ENCODE measurements at places on chromosomes 16 and 17.

- DNase-seq = no peak
These were observed 6.6 kb upstream of the SNAI3 start for GRCh38 chr16:88692861-88693260.

GRCh38 chr16:9203956-9204355, 112.5 kb downstream of the HAPSTR1 start:
- DNase-seq = no peak

DNA sequence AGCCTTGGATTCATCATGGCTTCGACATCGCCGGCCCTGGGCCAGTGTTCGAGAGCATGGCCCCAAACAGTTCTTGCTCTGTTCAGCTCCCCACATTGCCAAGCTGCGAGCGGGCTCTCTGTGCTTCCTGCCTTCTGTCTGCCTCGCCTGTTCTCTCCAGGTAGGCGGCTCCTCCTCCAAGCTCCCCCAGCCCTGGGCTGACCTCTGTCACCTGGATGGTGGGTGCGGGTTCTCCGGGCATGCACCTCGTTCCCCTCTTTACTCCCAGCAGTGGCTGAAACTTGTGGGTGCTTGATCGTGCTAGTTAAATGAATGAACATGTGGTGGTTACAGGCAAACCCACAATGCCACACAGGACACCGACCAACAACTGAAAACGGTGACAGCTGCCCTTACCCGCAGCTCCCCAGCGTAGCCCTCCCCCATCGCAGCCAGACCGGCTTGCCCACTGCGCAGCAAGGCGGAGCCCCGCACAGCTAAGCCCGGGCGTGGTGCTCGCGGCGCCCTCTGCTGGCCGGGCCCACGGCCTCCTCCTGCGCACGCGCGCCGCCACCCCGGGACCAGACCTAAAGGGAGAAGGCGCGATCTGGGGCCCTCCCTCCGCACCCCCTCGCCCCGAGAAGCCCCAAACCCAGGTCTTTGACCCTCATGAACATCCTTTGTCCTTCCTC, 23.0 kb upstream of the EIF1 start:
- DNase-seq = peak; percentile 94

DNA sequence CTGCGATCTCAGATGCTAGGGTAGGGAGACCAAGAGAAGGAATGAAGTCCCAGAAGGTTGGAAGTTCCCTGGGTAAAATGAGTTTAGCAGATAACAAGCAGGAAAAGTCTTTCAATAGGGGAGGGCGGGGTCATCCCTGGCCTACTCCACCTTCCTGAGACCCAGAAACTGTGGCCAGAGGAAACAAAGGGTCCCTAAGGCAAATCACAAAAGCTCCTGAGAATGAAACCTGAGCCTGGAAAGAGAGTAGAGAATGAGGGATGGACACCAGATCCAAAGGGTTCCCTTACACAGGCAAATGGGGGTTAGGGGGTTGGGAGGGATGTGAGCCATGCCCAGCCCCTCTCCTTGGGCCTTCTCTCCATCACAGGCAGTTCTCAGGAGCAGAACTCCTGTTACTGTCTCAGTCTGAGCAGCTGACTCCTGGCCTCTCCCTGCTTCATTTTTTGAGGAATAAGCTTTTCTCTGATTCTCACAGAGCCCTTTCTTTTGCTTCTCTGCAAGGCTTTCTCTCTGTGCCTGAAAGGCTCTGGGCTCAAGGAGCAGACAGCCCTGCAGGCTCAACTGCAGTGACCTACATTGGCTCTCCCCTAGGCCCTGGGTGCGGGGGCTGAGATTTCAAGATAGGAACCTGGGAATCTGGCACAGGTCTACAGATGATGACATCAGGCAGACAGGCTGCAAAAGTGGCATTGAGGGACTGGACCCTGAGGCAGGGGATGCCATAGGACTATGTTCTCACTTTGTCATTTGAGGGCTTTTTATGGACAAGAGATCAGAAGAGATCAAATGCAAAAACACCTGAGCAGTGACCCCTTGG, 9.8 kb upstream of the NR1D1 start:
- peak; percentile 79 for DNase-seq

DNA sequence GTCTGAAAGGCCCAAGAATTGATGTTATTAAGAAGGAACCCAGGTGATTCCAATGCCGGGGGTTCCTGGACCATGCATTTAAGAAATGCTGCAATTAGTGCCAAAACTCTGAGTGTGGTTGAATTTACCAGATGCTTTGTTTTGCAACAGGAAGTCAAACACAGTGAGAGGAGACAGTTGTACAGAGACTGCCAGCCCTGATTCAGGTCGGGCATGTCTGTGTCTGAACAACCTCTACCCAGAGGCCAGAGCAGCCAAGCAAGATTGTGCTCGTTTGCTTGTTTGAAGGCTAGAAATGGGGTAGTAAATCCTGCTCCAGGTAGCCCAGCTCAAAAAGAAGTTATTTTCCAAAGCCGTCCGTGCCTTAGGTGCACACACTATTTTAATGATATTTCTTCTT, 412.4 kb upstream of the ERCC4 start:
- DNase-seq = no peak

DNA sequence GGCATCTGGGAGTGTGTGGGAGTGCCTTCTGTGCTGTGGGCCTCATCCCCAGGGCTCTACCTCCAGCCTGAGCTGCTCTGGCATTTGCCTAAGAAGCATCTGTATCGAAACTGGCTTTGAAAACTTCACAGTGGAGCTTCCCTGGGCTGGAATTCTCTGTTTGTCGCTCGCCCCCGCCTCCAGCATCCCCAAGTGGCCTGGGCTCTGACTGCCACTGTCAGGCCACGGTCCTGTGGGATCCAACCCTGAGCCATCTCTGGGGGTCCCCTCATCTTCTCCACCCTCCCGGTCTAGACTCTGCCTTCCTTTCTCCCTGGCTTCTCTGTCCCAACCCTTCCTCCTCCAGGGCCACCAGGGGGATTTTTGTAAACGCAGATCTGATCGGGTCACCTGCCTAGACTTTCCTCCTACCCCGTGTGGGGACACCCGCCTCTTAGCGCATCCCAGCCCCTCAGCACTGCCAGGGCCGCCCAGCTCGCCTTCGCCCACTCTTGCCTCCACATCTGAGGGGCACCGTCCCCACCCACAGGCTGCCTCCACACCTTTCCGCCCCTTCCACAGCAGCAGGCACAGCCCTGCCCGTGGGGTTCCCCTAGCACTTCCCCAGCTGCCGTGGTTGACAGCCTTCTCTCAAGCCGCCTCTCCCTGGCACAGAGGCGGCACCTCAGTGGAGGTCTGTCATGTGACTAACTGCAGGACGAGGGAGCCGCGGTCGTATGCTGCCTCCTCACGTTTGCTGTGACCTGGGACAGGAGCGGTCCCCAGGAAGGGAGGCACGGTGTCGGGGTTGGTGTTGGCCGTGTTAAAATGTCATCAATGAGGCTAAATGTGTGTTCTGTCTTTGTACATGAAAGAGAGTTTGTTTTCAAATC, 12.0 kb downstream of the TBC1D24 start:
- peak; percentile 80 for DNase-seq

DNA sequence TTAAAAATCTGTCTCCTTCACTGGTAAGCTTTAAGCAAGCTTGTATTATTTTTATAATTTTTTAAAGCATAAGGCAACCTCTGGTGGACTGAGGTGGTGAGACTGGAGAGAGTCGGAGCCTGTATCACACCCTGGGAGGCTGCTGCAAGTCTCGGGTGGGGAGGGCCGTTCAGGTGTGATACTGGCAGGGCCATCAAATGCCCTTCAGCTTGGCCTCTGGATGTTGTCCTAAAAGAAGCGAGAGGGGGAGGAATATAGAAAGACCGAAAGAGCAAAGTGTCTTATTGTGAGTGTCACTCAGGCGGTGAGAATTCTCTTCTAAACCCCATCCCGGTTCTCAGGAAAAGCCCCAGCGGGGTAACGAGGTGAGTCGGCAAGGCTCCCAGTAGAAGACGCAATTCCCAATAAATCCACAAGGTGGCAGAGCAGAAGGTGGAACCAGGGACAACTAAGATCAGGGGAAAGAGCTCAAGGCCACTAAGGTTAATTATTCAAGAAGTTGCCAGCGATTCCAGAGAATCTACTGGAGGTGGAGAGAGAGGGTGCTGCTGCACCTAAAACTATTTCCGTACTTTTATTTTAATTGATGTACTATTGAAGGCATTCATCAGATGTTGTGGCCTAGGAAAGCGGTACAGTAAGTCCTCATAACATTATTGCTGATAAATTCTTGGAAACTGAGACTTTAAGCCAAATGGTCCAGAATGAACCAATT, 14.1 kb downstream of the C17orf67 start:
- peak; percentile 73 for DNase-seq

GRCh38 chr16:76162046-76162445, 115.2 kb upstream of the CNTNAP4 start:
- DNase-seq = no peak

GRCh38 chr17:55654022-55654421, 68.6 kb downstream of the TMEM100 start:
- DNase-seq = no peak

DNA sequence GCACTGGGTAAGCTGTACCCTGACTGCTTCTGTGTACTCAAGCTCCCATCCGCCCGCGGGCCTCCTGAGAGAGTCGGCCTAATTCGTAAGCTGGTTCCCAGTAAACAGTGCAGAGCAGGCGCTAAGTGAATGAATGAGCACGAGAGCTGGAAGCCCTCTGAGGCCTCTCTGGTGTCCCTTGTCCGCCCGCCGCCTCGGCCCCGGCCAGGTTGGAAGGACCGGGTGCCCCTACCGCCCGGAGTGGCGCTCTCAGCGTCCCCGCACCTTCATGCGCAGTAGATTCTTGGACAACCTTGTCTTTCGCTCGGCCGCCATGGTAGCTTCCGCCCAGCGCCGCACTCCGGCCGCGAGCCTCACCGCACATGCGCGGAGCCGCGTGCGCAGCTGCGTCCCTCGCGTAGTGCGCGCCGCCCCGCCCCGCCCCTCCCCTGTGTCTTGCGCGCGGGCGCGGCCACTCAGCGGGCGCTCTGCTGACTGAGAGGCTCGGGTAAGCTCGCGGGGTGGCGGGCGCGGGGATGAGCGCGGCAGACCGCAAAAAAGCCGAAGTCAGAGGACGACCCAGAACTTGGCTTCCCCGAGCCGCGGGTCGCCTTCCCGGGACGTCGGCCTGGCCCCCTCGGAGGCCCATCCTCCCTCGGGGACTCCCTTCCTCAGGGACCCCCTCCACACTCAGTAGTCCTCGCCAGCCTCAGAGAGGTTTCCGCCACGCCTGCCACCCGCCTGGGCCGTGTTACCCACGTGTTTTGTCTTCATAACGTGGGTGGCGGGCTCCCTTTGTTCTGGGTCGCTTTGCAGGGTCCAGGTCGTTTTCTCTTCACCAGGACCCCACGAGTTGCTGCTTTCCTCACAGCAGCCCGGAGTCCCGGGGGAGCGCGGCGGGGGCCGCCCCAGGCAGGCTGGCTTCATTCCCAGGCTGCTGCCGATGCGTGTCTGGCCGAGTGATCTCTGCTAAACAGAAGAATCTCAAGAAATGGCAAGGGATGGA, at the start of gene MPHOSPH6:
TSS of gene MPHOSPH6 (minus strand) at position 364 of the 985 bp plus-strand sequence. CDS start at position 315, 49 bp downstream.
- DNase-seq = peak; percentile 87

GRCh38 chr17:45262516-45263476, 902 bp upstream of the SPATA32 start:
- no peak for DNase-seq

DNA sequence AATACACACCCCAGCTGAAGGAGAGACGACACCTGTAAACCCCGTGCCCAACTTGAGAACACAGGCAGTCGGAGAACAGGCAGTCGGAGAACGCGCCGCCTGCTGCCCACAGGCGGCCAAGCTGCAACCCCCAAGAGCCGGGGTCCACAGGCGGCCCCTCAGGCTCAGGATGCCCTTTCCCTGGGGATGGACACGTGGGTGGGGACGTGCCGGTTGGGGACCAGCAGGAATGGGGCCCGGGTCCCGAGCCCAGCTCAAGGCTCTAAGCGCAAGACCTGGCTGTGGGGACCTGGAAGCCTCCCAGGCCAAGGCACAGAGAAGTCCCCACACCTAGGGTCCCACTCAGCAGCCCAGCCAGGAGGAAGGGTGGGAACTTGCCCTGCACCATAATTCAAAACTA, 79.5 kb upstream of the GNG13 start:
- no peak for DNase-seq

- DNase-seq = no peak
These were observed 7.7 kb downstream of the RNPS1 start for GRCh38 chr16:2260250-2260649.

DNA sequence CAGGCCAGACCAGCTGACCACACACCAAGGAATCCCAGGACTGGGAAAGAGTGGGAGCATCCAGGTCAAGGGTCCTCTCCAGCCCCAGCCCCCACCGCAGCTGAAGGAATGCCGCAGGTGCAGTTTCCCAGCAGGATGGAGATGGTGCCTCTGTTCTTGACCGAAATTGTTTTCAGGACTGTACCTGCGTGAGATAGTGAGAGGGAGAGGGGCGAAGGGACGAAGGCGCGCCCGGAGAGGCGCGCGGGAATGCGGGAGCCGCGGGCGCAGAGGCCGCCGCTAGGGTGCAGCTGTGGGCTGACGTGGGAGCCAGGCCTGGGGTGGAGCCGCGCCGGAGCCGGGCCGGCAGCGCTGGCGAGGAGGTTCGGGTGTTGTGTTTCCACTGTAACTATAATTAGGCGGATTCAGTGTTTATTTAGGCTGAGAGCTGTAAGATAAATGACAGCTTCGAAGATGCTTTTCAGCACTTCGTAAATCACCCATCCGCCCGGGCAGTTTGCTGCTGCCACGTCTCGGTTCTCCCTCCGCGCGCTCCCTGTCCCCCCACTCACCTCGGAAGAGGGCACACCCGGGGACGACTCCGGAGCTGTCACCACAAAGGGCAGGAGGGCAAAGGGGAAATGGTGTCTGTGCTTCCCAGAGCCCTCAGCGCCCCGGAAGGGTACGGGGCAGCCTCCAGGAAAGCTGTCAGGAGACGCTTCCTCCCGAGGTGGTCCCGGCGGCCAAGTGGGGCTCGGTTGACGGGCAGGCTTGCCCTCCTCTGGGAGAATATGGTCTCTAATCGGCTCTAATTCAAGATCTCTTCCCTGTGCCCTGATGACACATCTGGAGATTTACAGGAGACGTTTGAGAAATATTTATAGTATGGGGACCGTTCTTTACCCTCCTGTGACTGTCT, 38.2 kb downstream of the HOXB1 start:
- no peak for DNase-seq

GRCh38 chr17:10210151-10210574, 11.8 kb upstream of the GAS7 start:
- no peak for DNase-seq

- no peak for DNase-seq
These were observed 111.5 kb downstream of the RMI2 start for GRCh38 chr16:11456741-11457140.

Measured in cerebellum (tissue), 4 donors.